Tibial artery (tissue), 4 donors: ENCODE measurements at places on chromosomes 6 and 20.

GRCh38 chr6:47680051-47680450 is 18.3 kb upstream of the ADGRF4 start:
- DNase-seq, result no peak

- DNase-seq, result no peak
Observed at GRCh38 chr6:52893803-52894202, 15.7 kb downstream of the GSTA3 start.

DNA sequence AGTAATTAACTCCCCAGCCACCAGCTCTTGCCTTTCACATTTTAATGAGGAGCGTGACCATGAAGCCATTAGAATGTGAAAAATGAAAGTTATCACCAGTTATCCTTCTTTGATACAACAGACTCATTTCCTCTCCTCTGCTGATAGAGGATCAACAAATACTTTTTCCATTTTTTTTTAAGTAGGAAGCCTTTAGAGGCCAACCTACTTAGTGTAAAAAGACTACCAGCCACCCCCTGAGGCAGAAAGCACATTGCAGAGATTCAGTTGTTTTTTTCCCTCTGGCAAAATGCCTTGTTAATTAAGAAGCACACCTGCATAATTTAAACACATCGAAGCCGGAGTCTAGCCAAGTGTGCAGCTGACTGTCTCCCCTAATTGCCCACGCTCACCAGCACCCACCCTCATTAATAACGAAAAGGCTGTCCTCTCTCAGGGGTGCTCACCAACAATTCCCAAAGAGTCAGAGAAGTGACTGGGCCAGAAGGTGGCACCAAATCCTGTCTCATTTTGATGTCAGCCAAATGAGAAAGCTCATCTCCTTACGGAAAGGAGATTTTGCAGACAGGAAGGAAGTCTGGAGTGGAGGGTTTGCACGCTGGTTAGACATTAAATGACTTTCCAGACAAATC is 60.9 kb upstream of the MC3R start:
- DNase-seq, result no peak

- DNase-seq, result no peak
Observed at GRCh38 chr6:112231594-112232060, 22.7 kb downstream of the LAMA4 start.

GRCh38 chr6:46815130-46815529 is 21.9 kb downstream of the MEP1A start:
- DNase-seq, result no peak
